ENCODE measurements at places on chromosomes 5 and 9.

GRCh38 chr9:136001231-136001630 lies 40.1 kb upstream of the UBAC1 start:
- no peak for DNase-seq

DNA sequence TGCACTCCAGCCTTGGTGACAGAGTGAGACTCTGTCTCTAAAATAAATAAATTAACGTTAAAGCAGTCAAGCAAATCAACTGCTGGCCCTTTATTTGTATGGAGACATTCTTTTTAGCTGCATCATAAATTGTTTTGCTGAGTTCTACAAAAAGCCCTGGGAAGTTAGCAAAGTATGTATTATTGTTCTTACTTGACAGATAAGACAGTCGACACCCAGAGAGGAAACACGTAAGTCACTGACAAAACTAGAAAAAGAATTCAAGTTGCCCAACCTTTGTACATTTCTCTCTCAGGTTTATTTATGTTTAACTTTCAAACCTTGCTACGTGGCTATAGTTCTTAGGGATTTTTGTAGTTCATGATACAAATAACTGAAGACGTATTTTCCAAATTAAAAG lies 40.4 kb upstream of the MACIR start:
- DNase-seq: no peak

DNA sequence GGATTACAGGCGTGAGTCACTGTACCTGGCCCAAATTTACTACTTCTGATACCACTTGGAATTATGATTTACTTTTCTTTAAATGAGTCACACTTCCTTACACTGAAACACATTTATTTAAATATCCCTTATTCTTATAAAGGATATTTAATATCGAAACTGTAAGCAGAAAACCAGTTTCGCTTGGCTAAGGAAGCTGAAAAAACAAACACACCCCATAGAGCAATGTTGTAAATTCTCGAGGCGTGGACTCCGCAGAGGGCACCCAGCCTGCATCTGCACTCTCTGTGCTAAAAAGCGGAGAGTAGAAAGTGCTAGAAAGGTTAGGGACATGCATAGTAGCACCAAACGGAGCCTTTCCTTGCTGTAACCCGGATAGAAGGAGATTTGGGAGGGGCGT lies 86.5 kb downstream of the HMCN2 start:
- DNase-seq: no peak

GRCh38 chr5:84682531-84682930 lies 297.9 kb upstream of the EDIL3 start:
- no peak for DNase-seq

DNA sequence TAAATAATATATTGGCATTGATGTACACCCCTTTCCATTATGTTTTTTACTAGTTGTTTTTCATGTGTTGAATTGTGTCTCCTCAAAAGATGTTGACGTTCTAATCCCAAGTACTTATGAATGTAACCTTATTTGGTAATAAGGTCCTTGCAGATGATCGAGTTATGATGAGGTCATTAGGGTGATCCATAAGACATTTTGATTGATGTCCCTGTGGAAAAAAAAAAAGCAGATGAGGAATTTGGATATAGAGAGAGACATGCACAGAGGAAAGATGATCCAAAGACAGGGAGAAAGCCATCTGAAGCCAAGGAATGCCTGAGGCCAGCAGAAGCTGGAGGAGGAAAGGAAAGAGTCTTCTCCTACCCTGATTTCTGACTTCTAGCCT lies 632.7 kb downstream of the TLR4 start:
- no peak for DNase-seq

GRCh38 chr9:127829205-127829906 lies 25.1 kb downstream of the ENG start:
- no peak for DNase-seq

DNA sequence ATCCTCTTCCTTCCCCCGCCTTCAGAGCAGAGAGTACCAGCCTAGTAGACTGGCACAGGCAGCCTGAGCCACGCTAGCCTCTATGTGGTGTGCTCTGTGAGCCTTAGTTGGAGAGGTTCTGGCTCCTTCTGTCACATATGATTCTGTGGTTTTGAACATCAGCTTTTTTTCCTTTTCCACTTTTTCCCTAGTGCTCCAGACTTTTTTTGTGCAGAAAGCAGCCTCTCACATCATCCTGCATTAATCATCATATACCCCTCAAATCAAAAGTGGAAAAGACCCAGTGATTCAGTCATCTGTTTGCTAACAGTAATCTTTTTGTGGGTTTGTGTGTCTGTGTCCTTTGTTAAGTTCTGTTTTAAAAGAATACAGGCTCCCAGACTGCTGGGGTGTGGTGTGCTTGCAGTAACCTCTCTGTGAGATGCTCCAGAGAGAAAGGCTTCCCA lies 663.9 kb upstream of the RGMB start:
- DNase-seq: no peak

GRCh38 chr9:136520053-136520540 lies 25.8 kb downstream of the NOTCH1 start:
- no peak for DNase-seq

DNA sequence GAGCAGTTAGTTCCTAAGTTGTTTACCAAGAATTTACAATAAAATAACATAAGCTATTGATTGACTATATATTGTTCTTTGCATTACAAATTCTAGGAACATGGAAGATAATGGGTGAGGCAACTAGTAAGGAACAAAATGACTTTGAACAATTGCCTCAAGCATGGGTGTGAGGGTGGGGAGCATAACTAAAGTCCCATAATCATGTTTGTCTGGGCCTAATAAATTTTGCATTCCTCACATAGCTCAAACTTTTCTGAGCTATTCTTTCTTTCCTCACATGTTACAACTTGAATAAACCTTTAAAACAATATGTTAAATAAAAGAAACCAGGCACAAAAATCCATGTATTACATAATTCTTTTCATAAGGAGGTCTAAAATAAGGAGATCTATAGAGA lies 1066.1 kb downstream of the NR2F1-AS1 start:
- DNase-seq: no peak

DNA sequence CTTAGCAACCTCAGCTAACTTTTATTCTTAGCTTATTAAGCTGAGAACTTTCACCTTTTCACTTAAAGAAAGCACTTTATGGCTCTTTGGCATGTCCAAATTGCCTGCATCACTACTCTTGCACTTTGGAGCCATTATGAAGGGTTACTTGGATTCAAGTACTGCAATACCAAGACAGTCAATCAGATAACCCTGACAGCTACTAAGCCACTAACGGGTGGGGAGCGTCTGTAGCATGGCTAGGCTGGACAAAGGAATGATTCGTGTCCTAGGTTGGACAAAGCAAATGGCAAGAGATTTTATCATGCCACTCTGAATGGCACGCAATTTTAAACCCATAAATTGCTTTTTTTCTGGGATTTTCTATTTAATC lies 39.6 kb downstream of the TRPM6 start:
- DNase-seq: no peak

DNA sequence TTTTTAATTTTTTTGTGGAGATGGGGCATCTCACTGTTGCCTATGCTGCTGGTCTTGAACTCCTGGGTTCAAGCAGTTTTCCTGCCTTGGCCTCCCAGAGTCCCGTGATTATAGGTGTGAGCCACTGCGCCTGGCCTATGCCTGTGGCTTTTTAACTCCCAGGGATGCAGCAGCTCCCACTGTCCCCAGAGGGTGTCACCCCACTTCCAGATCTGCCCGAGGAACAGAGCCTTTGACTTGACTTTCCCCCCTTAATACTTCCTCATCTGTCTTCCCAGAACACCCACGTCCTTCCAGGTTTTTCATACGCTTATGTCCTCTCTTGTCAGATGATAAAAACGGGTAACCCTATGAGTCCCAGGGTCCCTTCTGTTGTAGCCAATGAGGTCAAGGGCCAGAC lies 7.6 kb upstream of the PRRC2B start:
- DNase-seq: no peak

DNA sequence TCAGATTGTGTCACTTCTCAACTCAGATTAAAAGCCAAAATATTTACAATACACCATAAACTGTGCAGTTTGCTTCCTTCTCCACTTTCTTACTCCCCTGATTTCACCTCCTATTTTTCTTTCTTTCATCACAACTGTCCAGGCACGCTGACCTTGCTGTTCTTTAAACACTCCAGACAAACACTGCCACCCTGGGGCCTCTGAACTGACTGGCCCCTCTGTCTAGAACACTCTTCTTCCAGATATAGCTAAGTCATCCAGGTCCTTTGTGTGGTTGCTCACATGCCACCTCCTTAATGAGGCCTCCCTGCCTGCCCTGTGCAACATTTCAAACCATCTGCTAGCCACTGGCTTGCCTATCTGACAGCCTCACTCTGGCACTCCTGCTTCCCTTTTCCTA lies 46.6 kb downstream of the ATG10 start:
- DNase-seq: no peak

DNA sequence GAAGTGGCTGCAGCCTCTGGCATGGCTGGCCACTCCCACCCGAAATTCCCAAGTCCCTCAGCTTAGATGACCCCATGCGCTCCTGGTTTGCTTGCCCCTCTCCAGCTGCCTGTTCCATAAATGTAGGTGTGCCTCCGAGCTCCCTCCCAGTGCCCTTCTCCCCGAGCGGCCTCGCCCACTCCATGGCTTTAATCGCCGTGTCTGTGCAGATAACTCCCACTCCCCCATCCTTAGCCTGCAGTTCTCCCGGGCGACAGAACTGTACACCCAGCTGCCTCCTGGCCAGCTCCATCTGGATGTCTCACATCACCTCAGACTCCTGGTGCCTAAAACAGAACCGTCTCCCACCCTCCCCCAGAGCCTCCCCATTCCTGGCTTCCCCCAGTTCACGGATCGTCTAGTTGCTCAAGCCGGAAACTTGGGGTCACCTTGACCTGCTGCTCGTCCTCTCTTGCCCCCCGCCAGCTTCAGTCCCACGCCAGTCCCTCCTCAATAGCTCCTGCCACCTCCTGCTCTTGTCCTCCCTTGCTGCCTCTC lies 24.1 kb downstream of the HK3 start:
- no peak for DNase-seq
